ENCODE measurements at places on chromosomes 11 and 22.
A peak's percentile ranks its signal among the peaks of the same experiment; 100 is the strongest.

GRCh38 chr11:28117712-28118111 is 9.5 kb downstream of the METTL15 start:
- DNase-seq = no peak

GRCh38 chr11:5983443-5983842 is 3.3 kb downstream of the OR52L1 start:
- DNase-seq = no peak

GRCh38 chr22:19478901-19479354 is at the start of gene UFD1:
UFD1 (minus strand) TSS chr22:19479193; CDS start chr22:19479085, 108 bp downstream.
- DNase-seq = peak; percentile 80

GRCh38 chr11:2298795-2299761 is 2.6 kb downstream of the C11orf21 start:
- DNase-seq = peak; percentile 24
